ENCODE measurements at places on chromosomes 1 and 21.
A peak's percentile ranks its signal among the peaks of the same experiment; 100 is the strongest.

DNA sequence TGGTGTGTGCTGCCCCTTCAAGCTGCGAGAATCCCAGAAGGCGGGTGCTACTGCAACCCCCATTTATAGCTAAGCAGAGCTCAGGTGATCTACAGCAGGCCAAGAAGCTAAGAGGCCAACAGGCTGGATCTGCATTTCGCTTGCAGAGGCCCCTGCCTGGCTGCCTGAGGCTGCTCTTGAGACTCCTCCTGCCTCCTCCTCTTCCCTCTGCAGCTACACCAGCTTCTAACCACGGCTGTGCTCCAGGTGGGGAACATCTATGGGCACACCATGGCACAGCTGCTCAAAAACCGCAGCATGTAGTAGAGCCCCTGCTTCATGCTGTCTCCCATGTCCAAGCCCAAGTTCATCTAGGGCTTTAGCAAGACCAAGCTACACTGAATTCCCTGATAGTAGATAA is 72.9 kb upstream of the ZNF678 start:
- no peaks in the 10 kb centered on the region for H3K27me3 ChIP-seq
- H3K36me3 ChIP-seq, result no peaks in the 10 kb centered on the region
- no peak overlapping the region for H3K4me3 ChIP-seq
- no peak overlapping the region for H3K27ac ChIP-seq
- no peak for DNase-seq

- no peaks in the 10 kb centered on the region for H3K36me3 ChIP-seq
- peaks cover 52% of the 10 kb centered on the region for H3K4me1 ChIP-seq
- no peak overlapping the region for H3K4me3 ChIP-seq
These were observed 89.5 kb upstream of the CD53 start for GRCh38 chr1:110783292-110783918.

DNA sequence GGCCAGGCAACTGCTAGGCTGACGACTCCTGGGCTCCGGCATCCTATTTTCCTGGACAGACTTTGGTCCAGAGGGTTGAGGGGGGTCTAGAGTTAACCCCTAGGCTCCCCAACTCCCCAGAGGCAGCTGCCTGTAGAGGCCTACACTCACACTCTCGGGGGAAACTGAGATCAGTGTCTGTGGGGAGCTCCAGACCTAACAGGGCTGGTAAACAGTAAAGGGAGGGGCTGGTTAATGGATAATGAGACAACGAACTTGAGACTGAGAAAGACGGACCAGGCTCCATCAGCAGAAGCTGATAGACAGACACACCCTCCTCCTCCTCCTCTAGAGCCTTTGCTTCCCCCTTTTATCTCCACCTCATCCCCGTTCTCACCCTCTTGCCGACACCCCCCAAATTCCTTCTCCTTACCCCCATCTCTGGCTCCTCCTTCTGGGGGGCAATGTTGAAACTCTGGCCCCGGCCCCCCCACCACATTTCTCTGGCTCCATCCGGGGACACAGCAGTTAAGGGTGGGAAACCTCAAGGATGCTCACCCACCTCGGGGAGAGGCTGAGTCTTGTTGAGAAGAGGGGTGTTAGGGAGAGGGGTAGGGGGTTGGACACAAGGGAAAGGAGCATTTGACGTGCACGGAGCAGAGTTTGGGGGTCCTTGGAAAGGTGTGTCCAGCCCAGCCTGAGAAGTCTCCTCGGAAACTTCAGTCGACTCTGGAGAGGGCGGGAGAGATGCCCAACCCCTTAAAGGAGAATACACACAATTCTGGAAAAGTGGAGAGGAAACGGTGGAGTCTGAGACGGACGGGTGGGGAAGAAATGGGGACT is at the start of gene MTMR11:
Gene MTMR11, minus strand, starts transcription at position 710 of the 822 bp plus-strand sequence. Its CDS starts 232 bp downstream, at position 478.
- H3K4me1 ChIP-seq, result peaks cover 41% of the 10 kb centered on the region
- no peaks in the 10 kb centered on the region for H3K27me3 ChIP-seq

DNA sequence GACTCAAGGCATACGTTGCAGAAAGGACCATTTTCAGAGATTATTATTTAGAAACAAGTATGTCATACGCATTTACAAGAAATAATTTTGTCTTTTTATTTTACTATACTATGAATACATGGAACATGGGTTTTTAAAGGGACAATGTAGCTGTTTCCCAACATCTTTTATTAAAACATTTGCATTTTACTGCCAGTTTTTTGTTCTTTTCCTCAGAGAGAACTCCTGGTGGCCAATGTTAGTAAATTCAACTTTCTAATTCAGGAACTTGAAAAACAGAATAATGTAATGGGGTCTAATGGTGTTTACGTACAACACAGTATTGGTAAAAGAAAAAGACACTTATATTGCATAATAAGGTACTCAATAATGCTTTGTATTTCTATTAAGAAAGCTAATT is 14.9 kb downstream of the PRDM2 start:
- H3K27me3 ChIP-seq, result no peaks in the 10 kb centered on the region
- DNase-seq, result no peak
- H3K4me1 ChIP-seq, result peaks cover 52% of the 10 kb centered on the region

GRCh38 chr1:68819190-68819829 is 322.4 kb upstream of the DEPDC1 start:
- H3K27me3 ChIP-seq, result no peaks in the 10 kb centered on the region
- H3K4me3 ChIP-seq, result no peak overlapping the region
- no peaks in the 10 kb centered on the region for H3K36me3 ChIP-seq
- no peaks in the 10 kb centered on the region for H3K4me1 ChIP-seq
- no peak overlapping the region for H3K27ac ChIP-seq

- H3K36me3 ChIP-seq, result no peaks in the 10 kb centered on the region
- H3K27me3 ChIP-seq, result peaks cover 36% of the 10 kb centered on the region
- no peak overlapping the region for H3K27ac ChIP-seq
- no peak for DNase-seq
- no peak overlapping the region for H3K4me3 ChIP-seq
- H3K4me1 ChIP-seq, result peaks cover 12% of the 10 kb centered on the region
These were observed 3.7 kb downstream of the SLC45A3 start for GRCh38 chr1:205676597-205676996.

DNA sequence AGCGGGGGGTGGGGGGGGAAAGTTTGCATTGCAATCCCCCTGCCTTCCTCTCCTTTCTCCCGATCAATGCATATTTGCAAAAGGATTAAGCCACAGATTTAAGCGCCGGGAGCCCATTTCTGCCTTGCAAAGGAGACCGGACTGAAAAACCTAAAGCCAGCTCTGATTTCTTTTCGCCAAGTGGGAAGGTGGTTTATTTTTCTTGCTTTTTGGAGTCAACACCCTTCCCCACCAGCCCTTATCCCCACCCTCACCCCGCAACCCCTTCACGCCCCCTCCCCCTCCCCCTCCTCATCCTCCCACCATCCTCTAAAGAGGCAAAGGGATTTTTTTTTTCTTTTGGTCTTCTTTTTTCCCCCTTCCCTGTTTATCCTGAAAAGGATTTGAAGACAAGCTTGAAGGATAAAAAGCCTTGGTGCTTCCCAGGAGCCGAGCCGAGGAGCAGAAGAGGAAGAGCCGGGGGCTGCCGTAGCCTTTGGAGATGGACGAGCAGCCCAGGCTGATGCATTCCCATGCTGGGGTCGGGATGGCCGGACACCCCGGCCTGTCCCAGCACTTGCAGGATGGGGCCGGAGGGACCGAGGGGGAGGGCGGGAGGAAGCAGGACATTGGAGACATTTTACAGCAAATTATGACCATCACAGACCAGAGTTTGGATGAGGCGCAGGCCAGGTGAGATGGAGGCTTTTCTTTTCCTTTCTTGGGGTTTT is 513 bp downstream of the PBX1 start:
- H3K27ac ChIP-seq, result no peak overlapping the region
- peak overlapping the region; percentile 72 for H3K4me3 ChIP-seq
- H3K27me3 ChIP-seq, result peaks cover 38% of the 10 kb centered on the region
- peaks cover 18% of the 10 kb centered on the region for H3K4me1 ChIP-seq

- H3K4me1 ChIP-seq, result no peaks in the 10 kb centered on the region
- DNase-seq, result no peak
- no peak overlapping the region for H3K4me3 ChIP-seq
- no peak overlapping the region for H3K27ac ChIP-seq
- no peaks in the 10 kb centered on the region for H3K36me3 ChIP-seq
These were observed 229.6 kb downstream of the HHAT start for GRCh38 chr1:210558302-210558701.

DNA sequence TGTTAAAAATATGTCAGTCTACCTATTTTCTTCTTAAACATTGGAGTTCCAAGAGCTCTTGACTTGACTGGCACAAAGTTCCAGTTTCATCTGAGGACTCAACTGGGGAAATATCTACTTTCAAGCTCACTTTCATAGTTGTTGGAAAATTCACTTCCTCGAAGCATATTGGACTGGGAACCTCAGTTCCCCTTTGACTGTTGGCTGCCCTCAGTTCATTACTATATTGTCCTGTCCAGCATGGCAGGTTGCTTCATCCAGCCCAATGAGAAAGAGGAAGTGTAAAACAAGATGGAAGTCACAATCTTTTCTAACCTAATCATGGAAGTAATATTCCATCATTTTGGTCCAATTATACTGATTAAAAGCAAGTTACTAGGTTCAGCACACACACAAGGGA is 54.3 kb downstream of the ZNF697 start:
- H3K4me3 ChIP-seq, result no peak overlapping the region
- H3K4me1 ChIP-seq, result no peaks in the 10 kb centered on the region
- no peak overlapping the region for H3K27ac ChIP-seq
- H3K36me3 ChIP-seq, result no peaks in the 10 kb centered on the region
- H3K27me3 ChIP-seq, result peaks cover 4% of the 10 kb centered on the region

GRCh38 chr1:247210062-247210375 is 38.2 kb upstream of the ZNF124 start:
- no peak for DNase-seq
- H3K27ac ChIP-seq, result peak overlapping the region; percentile 89
- peaks cover 73% of the 10 kb centered on the region for H3K4me1 ChIP-seq
- H3K27me3 ChIP-seq, result no peaks in the 10 kb centered on the region

DNA sequence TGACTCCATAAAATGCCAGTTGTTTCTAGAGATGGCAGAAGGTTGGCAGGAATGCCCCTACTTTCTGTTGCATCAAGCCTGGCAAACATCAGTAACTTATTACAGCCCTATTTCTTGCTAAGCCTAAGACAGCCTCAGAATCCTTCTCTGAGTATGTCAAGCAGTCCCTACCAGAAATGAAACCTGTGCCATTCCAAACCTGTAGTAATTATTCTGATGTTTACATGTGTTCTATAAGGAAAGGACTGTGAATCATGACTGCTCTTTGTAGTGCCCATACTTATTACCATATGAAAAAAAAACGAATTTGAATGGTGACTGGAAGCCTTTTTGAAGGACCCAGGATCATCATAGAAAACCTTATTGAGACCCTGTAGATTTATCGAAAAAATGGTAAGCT is 5.4 kb downstream of the CDCA8 start:
- peaks cover 12% of the 10 kb centered on the region for H3K4me1 ChIP-seq
- no peak overlapping the region for H3K27ac ChIP-seq
- no peaks in the 10 kb centered on the region for H3K27me3 ChIP-seq
- no peak overlapping the region for H3K4me3 ChIP-seq
- peaks cover 81% of the 10 kb centered on the region for H3K36me3 ChIP-seq

DNA sequence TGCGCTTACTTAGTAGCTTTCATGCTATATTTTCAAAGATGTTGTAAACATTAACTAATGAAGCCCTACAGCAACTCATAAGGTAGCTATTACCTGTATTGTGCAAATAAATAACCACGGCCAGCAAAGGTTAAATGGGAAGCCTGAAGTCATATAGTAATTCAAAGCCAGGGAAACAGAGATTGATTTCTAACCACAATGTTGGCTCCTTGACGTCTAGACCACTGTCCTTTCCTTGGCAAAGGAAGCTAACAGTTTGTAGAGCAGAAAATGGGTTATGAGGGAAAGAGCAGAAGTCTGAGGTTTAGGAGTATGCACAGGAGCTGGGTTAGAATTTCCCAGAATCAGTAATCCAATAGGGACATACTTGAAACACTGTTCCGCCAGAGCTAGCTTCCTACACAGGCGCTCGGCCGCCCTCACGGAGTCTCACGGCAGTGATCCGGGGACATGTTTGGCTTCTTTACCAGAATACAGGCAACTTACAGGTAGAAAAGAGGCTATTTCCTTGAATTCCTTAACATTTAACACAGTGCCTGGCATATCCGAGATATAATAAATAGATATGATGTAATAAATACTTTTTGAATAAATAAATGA is 298.8 kb upstream of the LYPLAL1 start:
- no peak overlapping the region for H3K4me3 ChIP-seq
- H3K4me1 ChIP-seq, result no peaks in the 10 kb centered on the region
- H3K27ac ChIP-seq, result no peak overlapping the region
- no peaks in the 10 kb centered on the region for H3K27me3 ChIP-seq

Measured in activated T-cell treated with anti-CD3 and anti-CD28 coated beads, Interleukin-2, amount 50 U/mL, for 24 hours (primary cell).